ENCODE measurements at places on chromosomes 13 and 19. TPM values are rescaled to one million over a fixed set of nuclear protein-coding genes. Genes with fewer than 3 reads are reported as not detected.

GRCh38 chr13:74646091-74646490, 511.9 kb upstream of the KLF12 start:
- DNase-seq, result no peak

DNA sequence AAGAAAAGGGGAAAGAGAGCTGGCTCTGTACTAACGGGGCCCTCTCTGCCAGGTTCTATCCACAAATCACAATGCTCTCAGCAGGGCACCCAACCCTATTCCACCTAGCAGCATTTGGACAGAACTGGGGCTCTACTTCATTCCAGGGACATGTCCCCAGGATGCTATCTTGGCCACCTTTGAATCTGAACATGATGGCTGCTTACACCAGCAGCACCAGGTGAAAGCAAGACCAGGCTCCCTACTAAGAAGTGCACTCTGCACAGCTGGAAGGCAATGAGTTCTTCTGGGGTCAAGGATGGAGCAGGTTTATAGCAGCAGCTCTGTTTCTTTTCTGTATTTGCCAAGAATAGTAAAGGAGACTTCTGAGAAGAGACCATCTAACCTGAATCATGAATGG, 222.4 kb downstream of the DACH1 start:
- DNase-seq, result no peak

GRCh38 chr19:7870571-7871436, 3.4 kb downstream of the PRR36 start:
- DNase-seq, result no peak

- no peak for DNase-seq
Observed at GRCh38 chr19:33558856-33559255, 37.3 kb upstream of the PEPD start.

GRCh38 chr19:19270749-19271571, 2.1 kb downstream of the TM6SF2 start:
- DNase-seq, result no peak

DNA sequence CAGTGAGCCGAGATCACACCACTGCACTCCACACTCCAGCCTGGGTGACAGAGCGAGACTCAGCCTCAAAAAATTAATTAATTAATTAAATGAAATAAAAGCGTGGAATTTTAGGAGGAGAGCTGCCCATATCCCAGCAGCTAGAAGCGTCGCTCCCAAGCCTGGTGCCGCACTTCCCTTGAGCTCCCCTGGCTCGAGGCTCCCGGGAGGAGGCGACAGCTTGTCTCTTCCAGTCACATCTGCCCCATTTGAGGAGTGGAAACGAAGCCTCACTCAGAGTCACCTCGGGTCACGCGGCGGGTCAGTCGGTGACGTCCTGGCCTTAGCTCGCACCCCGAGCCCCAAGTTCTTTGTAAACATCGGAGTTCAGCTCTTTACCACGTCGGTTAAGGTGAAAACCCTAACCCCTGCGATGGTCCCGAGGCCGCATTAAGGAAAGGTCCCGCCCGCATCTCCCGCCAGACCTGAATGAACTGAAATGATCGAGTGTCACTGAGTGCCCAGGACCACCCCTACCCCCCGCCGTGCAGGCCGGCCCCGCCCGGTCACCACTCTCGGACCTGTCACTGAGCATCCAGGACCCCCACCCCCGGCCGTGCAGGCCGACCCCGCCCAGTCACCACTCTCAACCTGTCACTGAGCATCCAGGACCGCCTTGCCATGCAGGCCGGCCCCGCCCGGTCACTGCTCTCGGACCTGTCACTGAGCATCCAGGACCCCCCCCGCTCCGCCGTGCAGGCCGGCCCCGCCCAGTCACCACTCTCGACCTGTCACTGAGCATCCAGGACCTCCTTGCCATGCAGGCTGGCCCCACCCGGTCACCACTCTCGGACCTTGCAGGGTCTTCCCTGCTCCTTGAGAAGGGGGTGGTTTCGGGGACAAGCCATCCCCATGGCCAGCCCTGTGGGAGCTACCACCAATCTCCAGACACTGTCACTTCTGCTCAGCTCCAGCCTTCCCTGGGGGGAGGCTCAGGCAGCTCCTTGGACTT, 176.9 kb downstream of the KDM4B start:
- DNase-seq, result no peak

- no peak for DNase-seq
Observed at GRCh38 chr13:112222971-112223370, 153.2 kb upstream of the SPACA7 start.

DNA sequence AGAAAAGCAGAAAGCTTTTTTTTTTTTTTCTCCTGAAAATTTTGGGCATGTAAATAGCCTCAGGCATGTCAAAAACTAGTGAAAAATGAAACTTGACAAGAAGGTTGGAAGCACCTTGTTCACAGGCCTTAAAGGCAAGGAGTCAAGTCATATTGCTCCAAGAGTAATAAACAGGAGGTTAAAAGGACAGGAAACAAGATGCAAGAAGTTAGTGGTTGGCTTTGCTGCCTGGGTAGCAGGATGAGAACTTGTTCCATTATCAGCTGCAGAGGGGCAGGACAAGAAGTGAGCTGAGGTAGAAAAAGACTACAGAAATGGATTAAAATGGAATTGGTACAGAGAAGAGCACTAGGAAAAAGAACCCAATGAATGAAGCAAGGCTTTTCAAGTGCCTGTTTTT, 242.6 kb downstream of the DCT start:
- no peak for DNase-seq

TUBA3C gene
- total RNA-seq, result not detected

GRCh38 chr13:97276862-97277269, 54.7 kb downstream of the MBNL2 start:
- DNase-seq, result no peak

CYP2S1 gene
- 7.1 TPM for total RNA-seq

TBC1D17 gene
- 34.9 TPM for total RNA-seq

DNA sequence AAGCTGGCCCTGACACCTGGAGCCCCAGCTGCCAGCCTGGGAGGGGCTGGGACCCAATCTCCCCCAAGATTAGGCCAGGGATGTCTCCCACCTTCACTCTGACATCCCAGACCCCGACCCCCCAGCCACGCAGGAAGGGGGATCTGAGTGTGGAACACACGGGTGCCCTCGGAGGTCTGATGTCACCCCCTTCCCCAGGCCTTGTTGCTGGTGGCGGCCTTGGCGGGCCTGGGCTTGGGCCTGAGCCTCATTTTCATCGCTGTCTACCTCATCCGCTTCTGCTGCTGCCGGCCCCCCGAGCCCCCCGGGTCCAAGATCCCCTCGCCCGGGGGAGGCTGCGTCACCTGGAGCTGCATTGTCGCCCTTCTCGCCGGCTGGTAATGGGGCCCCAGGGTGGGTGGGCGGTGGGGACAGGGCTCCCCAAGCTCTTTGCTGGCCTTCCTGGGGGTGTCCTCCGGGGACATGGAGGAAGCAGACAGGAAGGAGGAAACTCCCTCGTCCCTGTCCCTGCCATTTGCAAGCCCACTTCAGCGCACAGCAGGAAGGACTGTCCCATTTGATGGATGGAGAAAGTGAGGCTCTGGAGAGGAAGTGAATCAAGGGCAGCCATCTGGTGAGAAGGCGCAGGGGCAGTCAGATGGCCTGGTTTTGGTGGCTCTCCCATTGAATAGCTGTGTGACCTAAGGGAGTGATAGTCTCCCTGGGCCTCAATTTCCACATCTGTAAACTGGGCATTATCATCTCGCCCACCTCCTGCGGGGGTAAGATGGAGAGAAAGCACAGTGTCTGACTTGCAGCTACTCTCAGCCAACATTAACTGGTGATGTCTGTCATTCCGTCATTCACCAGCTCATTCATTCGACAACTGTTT, 3.9 kb downstream of the TTYH1 start:
- no peak for DNase-seq

- DNase-seq, result no peak
Observed at GRCh38 chr13:31204592-31204991, 4.8 kb downstream of the B3GLCT start.

DNA sequence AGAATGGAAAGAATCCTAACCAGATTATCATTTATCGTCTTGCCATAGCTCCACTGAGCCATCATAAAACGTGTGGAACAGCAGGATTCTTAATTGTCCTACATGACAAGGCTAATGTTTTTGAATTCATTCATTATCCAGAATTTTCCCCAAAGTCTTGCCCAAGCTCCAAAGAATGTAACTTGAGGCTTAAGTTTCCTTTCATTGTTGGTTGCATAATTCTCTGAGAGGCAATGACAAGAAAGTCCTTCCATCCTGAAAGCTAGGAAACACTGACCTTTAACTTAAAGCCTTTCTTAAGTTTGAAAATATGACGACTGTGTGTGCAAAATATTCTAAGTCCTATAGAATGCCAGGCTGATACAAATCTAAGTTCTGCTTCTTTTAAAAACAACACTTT, 546.1 kb downstream of the SUCLA2 start:
- no peak for DNase-seq

DNA sequence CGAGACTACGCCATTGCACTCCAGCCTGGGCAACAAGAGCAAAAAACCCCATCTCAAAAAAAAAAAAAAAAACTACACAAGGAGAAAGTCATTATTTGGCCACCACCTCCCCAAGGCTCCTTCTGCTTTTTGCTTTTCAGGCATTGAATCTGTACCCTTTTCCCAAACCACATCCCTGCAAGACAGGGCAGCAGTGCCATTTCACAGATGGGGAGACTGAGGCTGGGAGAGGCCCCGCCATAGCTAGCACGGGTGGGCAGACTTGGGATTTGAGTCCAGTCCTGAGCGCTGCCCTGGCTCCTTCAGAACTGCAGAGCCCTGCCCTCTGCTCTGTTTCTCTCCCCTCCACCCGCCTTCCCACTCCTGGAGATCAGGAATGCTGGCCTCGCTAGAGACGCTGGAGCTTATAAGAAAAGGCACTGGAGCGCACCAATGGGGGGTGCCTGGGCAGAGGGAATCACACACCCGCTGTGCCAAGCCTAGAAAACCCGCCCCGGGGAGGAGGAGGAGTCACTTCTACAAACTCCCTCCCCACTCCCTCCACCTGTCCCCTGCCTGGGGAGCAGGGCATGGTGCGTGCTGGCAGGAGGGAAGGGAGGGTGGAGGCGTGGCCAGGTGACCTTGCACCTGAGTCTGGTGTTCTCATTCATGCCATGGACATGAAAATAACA, 17.6 kb downstream of the TJP3 start:
- DNase-seq, result no peak

DNA sequence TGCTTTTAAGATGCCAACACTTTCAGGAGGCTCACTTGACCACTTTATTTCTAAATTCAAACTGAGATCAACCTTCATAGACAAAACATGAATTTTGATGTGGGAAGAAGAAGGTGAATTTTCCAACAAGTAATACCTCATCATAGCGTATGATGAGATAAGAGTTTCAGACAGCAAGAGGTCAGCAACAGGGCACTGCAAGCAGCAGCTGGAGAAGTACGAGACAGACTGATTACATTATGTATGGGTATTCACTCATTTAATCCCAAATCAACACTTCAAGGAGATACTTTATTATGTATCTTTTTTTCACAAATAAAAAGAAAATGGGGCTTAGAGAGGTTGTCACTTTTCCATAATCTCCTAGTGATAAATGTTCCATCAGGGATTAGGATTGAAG, 389.8 kb downstream of the TBC1D4 start:
- no peak for DNase-seq

DNA sequence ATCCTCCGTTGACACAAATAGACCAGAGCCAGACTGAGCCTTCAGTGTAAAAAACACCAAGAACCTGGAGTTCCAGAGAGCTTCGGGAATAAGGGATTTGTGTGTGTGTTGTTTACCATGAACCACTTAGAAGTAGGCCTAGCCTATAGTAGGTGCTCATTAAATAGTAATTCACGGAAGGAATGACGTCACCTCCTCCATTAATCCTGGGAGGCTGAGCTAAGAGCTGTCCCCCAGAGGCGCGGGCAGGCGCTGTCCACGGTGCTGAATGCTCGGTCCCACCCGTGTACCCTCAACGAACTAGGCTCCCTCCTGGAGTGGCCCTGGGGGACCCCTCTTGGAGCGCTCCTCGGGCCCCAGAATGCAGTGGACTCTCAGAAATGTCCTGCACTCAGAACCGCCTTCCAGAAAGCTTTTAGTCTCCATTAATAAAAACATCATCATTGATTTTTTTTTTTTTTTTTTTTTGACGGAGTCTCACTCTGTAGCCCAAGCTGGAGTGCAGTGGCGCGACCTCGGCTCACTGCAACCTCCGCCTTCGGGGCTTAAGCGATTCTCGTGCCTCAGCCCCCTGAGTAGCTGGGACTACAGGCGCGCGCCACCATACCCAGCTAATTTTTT, 6.5 kb downstream of the UNC13A start:
- no peak for DNase-seq

DNA sequence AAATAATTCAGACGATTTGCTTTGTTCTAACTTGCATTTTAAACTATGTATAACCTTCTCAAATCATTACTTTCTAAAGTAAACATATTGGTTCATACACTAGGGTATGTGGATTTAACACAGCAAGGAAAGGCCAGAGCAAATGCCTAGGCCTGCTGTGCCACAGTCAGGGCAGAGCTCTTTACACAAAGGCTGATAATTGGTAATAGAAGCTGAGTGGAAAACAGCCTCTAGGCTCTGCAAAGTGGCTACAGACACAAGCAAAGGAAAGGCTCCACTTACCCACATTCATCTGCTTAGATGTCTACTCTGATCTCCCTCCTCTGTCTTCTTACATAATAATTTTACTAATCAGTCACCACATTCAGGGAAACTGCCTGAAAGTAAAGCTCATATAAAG, 382.9 kb downstream of the OLFM4 start:
- DNase-seq, result no peak

DNA sequence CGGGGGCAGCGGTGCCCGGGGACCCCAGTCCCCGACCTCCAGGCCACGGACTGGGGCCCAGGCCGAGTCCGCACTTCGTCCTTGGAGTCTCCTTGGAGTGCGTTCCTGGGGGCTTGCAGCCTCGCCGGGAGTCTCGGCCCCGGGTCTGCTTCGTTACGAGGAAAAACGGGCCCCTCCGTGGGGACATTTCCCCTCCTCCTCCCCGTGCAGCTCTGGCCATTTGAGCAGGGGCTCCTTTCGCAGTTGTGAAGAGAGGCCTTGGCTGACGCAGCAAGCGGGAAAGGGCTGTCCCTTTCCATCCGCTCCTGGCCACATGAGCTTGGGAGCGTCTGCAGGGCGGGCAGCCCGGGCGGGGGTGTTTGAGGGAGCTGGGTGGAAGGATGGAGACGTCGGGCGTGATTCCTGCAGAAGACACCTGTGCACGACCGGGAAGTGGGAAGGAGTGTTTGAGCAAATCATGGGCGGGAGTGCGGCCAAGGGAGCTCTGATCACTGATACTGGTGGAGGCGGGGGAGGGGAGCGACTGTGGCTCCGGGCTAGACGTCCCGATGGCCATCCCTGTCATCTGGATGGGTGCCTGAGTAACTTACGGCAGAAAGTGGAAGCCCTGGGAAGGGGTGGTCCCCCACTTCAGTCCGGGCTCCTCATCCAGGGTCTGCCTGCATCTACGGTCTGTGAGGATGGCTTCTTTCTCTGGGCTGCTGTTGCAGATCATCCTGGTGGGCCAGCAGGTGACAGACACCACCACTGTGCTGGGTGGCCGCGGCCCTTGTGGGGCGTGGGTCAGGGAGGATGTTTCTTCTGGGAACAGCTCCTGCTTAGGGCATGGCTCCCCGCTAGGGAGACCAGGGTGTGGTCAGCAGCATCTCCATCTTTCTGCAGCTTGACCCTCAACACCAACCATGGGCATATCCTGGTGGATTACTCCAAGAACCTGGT, 736 bp downstream of the GPI start:
- no peak for DNase-seq

All from vagina (tissue), 2 donors.